Astrocyte (in vitro differentiated cells and primary cell): ENCODE measurements at places on chromosomes 7 and 10. TPM values are rescaled to one million over a fixed set of nuclear protein-coding genes. Genes with fewer than 3 reads are reported as not detected.
A peak's percentile ranks its signal among the peaks of the same experiment; 100 is the strongest.

- H3K27ac ChIP-seq, result no peak overlapping the region
- no peaks in the 10 kb centered on the region for H3K27me3 ChIP-seq
- no peak for DNase-seq
- no peaks in the 10 kb centered on the region for H3K36me3 ChIP-seq
Observed at GRCh38 chr10:87594181-87594580, 65.5 kb upstream of the PAPSS2 start.

GRCh38 chr7:28096713-28097112 lies 83.9 kb downstream of the JAZF1 start:
- no peak overlapping the region for H3K4me3 ChIP-seq
- no peak overlapping the region for H3K27ac ChIP-seq
- no peak for DNase-seq
- no peaks in the 10 kb centered on the region for H3K4me1 ChIP-seq
- no peaks in the 10 kb centered on the region for H3K36me3 ChIP-seq

The RBM20 gene
- total RNA-seq, result 1.5 TPM in 2 replicates

The SPDYE6 gene
- total RNA-seq, result not detected in 2 replicates

DNA sequence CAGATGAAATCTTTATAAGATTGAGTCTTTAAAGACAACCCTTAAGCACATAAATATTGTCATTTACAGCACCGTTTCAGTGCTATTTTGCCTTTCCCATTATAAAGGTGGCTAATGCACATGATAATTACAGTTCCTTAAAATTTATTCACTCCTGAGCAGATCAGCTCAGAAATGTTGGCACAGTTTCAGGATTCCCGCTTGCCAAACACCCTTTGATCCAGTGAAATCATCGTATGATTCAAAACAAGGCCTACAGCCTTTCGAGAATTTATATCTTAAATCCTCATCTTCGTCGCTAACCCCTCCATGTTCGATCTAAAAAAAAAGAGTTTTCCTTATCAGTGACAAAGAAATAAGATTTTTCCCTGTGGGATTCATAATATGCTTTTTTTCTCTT lies 14.1 kb upstream of the SOSTDC1 start:
- no peaks in the 10 kb centered on the region for H3K27me3 ChIP-seq
- no peak overlapping the region for H3K4me3 ChIP-seq
- no peak overlapping the region for H3K27ac ChIP-seq
- DNase-seq, result no peak
- no peaks in the 10 kb centered on the region for H3K36me3 ChIP-seq

The TAS2R41 gene
- total RNA-seq, result not detected in 2 replicates

GRCh38 chr10:78348411-78349164 lies 314.9 kb downstream of the RPS24 start:
- H3K4me3 ChIP-seq, result no peak overlapping the region
- H3K36me3 ChIP-seq, result no peaks in the 10 kb centered on the region
- DNase-seq, result no peak
- H3K27me3 ChIP-seq, result peaks cover 7% of the 10 kb centered on the region
- no peaks in the 10 kb centered on the region for H3K4me1 ChIP-seq

GRCh38 chr10:69479240-69480067 lies 28.2 kb downstream of the TSPAN15 start:
- H3K4me3 ChIP-seq, result no peak overlapping the region
- H3K27me3 ChIP-seq, result no peaks in the 10 kb centered on the region
- peaks cover 11% of the 10 kb centered on the region for H3K4me1 ChIP-seq
- DNase-seq, result no peak
- H3K27ac ChIP-seq, result no peak overlapping the region

DNA sequence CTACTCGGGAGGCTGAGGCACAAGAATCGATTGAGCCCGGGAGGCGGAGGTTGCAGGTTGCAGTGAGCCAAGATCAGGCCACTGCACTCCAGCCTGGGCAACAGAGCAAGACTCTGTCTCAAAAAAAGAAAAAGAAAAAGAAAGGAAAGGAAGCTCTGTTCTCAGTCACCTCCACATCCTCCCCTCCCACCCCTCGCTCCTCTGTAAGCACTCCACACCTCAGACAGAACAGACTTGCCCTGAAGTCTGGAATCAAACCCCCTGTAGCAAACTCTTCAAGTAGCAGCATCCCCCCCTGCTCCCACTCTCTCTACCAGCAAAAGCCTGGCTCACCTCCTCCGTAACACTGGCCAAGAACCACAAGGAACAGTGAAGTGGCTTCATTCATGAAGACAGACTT lies 66.7 kb downstream of the PARD3 start:
- H3K4me1 ChIP-seq, result peaks cover 6% of the 10 kb centered on the region
- no peaks in the 10 kb centered on the region for H3K27me3 ChIP-seq
- no peaks in the 10 kb centered on the region for H3K36me3 ChIP-seq
- H3K27ac ChIP-seq, result no peak overlapping the region

The SLC29A4 gene
- 7.0 and 8.2 TPM in 2 replicates for total RNA-seq

The HHEX gene
- total RNA-seq, result not detected in 2 replicates

GRCh38 chr7:151396328-151396970 lies 13.4 kb downstream of the WDR86 start:
- peaks cover 14% of the 10 kb centered on the region for H3K27me3 ChIP-seq
- H3K4me1 ChIP-seq, result no peaks in the 10 kb centered on the region
- no peak for DNase-seq
- H3K4me3 ChIP-seq, result no peak overlapping the region
- H3K36me3 ChIP-seq, result no peaks in the 10 kb centered on the region

GRCh38 chr10:105707603-105708002 lies 1066.5 kb downstream of the SORCS3 start:
- H3K36me3 ChIP-seq, result no peaks in the 10 kb centered on the region
- no peaks in the 10 kb centered on the region for H3K4me1 ChIP-seq
- no peaks in the 10 kb centered on the region for H3K27me3 ChIP-seq
- no peak overlapping the region for H3K4me3 ChIP-seq
- H3K27ac ChIP-seq, result no peak overlapping the region

The SPOCK2 gene
- total RNA-seq, result 0.89 and 1.4 TPM in 2 replicates

GRCh38 chr10:62681211-62681940 lies 123.1 kb upstream of the ADO start:
- H3K27me3 ChIP-seq, result peaks cover 4% of the 10 kb centered on the region
- DNase-seq, result peak; percentile 49

GRCh38 chr10:120749856-120750566 lies 101.2 kb upstream of the WDR11 start:
- H3K4me3 ChIP-seq, result no peak overlapping the region
- H3K27me3 ChIP-seq, result no peaks in the 10 kb centered on the region
- DNase-seq, result no peak
- no peaks in the 10 kb centered on the region for H3K36me3 ChIP-seq
- H3K27ac ChIP-seq, result no peak overlapping the region

GRCh38 chr10:76408646-76409045 lies 977.2 kb downstream of the LRMDA start:
- DNase-seq, result peak; percentile 65
- no peak overlapping the region for H3K27ac ChIP-seq
- H3K4me1 ChIP-seq, result no peaks in the 10 kb centered on the region
- no peak overlapping the region for H3K4me3 ChIP-seq
- H3K36me3 ChIP-seq, result no peaks in the 10 kb centered on the region
- H3K27me3 ChIP-seq, result no peaks in the 10 kb centered on the region

The MYPN gene
- 0.11 and 0.14 TPM in 2 replicates for total RNA-seq

DNA sequence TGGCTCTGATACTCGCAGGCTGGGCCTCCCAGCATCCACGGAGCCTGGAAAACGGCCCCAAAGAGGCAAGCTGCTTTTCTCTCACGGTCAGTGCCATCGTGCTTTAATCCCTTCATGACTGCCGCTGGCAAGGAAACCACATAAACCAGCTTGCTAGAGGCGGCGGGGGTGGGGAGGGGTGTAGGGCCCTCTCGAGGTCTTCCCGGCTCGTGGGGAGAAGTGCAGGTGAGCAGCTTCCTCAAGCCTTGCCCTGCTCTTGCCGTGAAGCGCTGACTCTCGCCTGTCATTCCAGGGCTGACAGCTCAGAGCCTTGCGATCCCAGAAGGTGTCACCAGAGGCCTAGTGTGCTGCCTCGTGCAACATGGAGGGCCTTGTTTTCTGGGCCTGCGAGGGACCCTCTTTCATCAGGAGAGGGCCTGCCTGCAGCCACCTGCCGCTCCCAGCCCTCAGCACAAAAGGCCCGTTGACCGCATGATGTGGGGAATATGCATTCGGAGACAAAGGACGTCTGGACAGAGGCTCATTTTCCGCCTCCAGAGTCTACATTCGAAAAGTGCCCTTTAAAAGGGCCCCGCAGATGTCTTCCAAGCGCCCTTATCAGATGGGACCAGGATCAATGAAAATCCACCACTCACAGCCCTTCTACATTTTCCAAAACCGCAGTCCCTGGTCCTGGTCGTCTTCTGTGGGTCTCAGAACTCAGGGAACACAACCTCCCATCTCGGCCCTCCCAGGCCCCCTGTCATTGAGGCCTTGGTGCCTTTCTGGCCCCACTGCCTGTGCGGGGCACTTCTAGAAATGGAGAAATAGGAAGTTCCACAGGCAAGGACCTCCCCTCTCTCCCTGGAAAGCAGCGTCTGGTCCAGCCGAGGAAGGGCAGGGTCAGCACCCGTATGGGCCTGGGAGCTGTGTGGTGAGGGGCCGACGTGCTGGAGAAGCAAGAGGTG lies 58.7 kb downstream of the ZRANB1 start:
- H3K36me3 ChIP-seq, result peaks cover 4% of the 10 kb centered on the region
- peak; percentile 78 for DNase-seq
- H3K4me1 ChIP-seq, result peaks cover 21% of the 10 kb centered on the region

The TMEM273 gene
- total RNA-seq, result not detected in 2 replicates

DNA sequence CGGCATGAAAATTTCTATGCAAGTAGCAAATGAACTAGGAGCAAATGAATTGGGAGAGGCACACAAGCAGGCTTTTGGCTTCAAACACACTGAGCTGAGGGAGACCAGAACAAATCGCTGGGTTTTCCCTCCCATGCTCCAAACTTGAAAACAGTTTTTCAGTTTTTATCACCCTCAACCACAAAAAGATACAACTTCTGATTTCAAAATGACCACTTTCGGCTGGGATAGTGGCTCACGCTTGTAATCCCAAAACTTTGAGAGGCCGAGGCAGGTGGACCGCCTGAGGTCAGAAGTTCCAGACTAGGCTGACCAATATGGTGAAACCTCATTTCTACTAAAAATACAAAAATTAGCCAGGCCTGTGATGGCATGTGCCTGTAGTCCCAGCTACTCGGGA lies 9.0 kb upstream of the CHUK start:
- H3K4me3 ChIP-seq, result no peak overlapping the region
- no peak for DNase-seq
- peaks cover 28% of the 10 kb centered on the region for H3K36me3 ChIP-seq
- no peak overlapping the region for H3K27ac ChIP-seq
- no peaks in the 10 kb centered on the region for H3K27me3 ChIP-seq
- no peaks in the 10 kb centered on the region for H3K4me1 ChIP-seq

The PRR15 gene
- total RNA-seq, result 7.2 and 11.1 TPM in 2 replicates

DNA sequence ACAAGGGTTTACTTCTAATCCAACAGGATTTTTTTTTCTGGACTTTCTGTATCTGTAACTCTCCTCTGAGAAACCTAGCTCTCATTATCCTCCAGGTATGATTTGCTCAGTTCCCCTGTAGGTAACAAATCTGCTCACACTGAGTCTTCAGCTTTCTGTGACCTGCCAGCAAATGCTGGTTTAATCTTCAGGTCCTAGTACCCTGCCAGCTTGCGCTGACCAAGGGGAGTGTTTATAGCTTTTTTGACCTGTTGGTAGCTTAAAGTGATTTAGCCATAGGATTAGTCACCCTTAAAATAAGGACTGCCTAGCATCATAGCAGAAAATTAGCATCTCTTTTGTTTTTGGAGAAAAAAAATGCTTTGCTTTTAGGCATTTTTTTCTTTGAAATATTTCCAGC lies 22.4 kb downstream of the SND1 start:
- H3K4me3 ChIP-seq, result no peak overlapping the region
- H3K36me3 ChIP-seq, result peaks cover 3% of the 10 kb centered on the region
- peaks cover 25% of the 10 kb centered on the region for H3K4me1 ChIP-seq
- no peak overlapping the region for H3K27ac ChIP-seq
- no peaks in the 10 kb centered on the region for H3K27me3 ChIP-seq

DNA sequence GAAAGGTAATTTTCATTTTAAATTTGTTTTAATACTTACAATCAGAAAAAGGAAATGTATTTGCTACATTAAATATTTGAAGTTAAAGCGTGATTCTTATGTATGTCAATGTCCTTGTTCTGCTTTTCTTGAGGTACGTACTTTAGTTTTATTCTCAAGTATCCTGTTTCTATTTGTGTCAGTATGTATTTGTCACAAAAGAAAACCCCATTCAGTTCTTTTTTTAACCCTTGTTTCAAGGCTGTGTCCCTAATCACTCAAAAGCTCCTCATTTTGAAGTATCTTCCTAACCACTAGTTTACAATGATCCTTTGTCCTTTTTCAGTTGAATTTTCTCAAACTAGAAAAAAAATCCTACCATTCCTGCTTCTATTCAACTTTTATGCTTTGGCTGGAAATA lies 25.2 kb downstream of the NHLRC2 start:
- no peak for DNase-seq
- H3K27ac ChIP-seq, result no peak overlapping the region

The HOXA7 gene
- not detected in 2 replicates for total RNA-seq

DNA sequence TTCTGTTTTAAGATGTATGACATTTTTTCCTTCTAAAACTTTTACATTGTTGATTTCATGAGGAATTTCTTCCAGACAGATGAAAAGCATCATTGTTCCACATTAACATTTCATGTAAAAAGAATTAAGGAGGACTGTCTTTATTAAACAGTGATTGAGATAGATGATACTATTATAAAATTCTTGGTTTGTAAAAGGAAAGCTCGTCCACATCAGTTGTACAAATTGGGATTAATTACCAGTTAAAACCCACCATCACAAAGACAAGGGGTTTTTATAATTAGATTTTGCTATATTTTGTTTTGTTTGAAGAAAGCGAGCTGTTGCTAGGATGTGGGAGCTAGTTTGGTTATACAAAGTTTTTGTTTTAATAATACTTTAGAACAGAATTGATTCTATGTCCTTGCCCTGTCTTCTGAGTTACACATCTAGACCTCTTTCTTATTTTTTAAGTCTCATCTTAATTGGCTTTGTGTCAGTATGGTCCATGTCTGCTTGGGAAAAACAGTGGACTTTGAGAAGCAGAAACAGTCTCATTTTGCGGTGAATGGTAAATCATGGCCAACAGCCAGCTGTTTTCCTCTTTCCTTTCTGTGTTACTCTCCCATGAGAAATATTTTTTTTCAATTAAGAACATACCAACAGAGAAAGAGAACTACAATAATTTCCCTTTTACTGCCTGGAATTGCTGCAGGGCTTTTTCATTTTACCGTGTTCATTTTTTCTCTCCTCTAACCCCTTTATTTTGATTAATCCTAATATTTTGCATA lies 3.2 kb downstream of the TES start:
- peaks cover 38% of the 10 kb centered on the region for H3K4me1 ChIP-seq
- peak overlapping the region; percentile 83 for H3K4me3 ChIP-seq
- no peaks in the 10 kb centered on the region for H3K27me3 ChIP-seq
- H3K36me3 ChIP-seq, result no peaks in the 10 kb centered on the region
- no peak for DNase-seq

GRCh38 chr10:94129393-94130130 lies 135.8 kb downstream of the PLCE1 start:
- peak; percentile 89 for DNase-seq
- no peak overlapping the region for H3K4me3 ChIP-seq
- no peaks in the 10 kb centered on the region for H3K27me3 ChIP-seq
- no peak overlapping the region for H3K27ac ChIP-seq

The FOXI2 gene
- not detected in 2 replicates for total RNA-seq

The ZCCHC24 gene
- 21.4 and 26.2 TPM in 2 replicates for total RNA-seq

The CYP3A4 gene
- not detected in 2 replicates for total RNA-seq
